ENCODE measurements at places on chromosomes 2 and 18.

- no peak for DNase-seq
Measured at GRCh38 chr18:9017905-9018227, 84.6 kb upstream of the NDUFV2 start.

DNA sequence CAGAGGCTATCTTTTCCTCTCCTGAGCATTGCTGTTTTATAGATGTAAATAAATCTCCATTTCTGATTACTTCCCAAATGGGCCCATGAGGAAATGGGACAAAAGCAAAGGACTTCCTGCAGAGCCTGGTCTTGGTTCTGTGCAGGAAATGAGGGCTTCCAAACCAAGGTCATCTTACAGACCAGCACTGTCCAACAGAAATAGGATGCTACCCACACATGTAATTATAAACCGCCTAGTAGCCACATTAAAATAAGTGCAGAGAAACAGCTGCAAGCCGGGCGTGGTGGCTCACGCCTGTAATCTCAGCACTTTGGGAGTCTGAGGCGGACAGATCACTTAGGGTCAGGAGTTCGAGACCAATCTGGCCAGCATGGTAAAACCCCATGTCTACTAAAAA, 6.2 kb downstream of the TTL start:
- DNase-seq, result no peak

GRCh38 chr2:125581557-125581956, 1074.4 kb upstream of the GYPC start:
- DNase-seq, result no peak

GRCh38 chr2:100812116-100812515, 7.8 kb upstream of the NPAS2 start:
- no peak for DNase-seq

GRCh38 chr2:159009940-159010339, 41.5 kb downstream of the TANC1 start:
- DNase-seq, result no peak
